Activated T-cell treated with anti-CD3 and anti-CD28 coated beads, Interleukin-2, amount 50 U/mL, for 24 hours (primary cell): ENCODE measurements at places on chromosomes 6 and 20.
A peak's percentile ranks its signal among the peaks of the same experiment; 100 is the strongest.

- no peak for DNase-seq
Observed at GRCh38 chr20:43238833-43239232, 49.1 kb upstream of the PTPRT start.

DNA sequence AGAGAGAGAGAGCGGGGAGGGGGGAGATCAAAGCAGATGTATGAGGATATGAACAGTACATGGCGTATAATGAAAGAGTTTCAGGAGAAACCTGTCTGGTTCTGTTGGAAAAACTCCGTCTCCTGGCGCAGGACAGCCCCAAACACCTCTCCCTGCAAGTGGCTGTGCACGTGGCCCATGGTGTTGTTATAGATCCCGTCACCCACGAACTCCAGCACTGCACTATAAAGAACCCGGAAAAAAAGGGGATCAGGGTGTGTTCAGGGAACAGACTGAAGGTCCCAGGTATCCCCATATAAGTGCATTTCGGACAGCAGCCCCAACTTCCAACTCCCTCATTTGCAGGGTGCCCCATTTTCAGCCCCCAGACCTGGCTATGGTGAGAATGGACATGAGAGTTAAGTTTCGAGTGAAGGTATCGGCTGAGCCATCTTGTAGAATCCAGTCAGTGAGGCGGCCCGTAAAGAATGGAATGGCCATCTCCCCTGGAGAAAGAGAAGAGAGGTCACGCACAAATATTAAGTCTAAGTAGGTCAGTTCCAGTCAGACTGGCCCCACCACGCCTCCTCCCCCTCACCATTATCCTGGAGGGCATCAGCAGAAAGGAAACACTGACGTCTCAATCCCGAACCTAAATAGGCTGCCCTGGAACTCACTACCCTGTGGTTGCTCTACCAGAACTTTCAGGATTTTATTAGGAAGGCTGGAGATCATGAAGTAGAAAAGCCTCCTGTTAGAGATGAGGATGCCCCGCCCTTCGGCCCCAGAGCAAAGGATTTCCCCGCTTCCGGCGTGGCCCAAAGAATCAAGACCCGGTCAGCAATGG is 1.3 kb downstream of the TAP1 start:
- DNase-seq, result no peak

- DNase-seq, result no peak
Observed at GRCh38 chr6:17204533-17204932, 76.6 kb upstream of the RBM24 start.

DNA sequence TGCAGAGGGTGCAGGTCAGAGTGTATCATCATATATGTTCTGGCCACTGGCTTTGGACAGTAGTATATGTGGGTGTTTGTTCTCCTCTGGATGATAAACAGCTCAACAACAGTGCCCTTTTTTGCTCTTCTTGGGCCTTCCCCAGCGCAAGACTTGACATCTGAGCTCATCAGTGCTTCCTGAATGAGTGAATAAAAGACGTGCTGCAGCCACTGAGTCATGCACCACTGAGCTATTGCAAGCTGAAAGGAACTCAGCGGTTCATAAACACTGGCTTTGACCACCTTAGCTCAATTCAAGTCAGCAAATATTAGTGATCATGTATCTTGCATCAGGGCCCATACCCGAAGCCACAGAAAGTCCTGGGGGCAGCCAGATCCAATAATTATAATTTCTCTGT is 105.3 kb upstream of the KCNG1 start:
- DNase-seq, result no peak

- DNase-seq, result peak; percentile 43
Observed at GRCh38 chr6:37822851-37823682, 3.5 kb downstream of the ZFAND3 start.

GRCh38 chr6:130557481-130558112 is 191.8 kb downstream of the TMEM200A start:
- no peak for DNase-seq

DNA sequence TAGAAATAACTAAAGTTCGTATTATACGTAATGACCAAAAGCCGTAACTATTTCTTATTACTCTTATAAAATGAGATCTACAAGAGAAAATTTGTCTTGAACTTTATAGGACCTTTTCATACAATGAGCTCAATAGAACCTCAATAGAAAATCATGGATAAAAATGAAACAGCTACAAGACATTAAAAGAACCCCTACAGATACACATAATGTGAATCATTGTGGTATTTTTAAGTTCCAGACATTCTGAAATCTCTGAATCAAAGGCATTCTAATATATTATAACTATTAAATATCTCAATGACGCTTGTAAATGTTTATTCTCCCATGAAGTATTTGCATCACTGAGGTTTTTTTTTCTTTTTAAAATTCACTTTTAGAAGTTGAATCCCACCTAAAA is 22.2 kb upstream of the POU3F2 start:
- DNase-seq, result no peak

GRCh38 chr6:10771371-10771894 is 23.8 kb downstream of the TMEM14B start:
- no peak for DNase-seq

DNA sequence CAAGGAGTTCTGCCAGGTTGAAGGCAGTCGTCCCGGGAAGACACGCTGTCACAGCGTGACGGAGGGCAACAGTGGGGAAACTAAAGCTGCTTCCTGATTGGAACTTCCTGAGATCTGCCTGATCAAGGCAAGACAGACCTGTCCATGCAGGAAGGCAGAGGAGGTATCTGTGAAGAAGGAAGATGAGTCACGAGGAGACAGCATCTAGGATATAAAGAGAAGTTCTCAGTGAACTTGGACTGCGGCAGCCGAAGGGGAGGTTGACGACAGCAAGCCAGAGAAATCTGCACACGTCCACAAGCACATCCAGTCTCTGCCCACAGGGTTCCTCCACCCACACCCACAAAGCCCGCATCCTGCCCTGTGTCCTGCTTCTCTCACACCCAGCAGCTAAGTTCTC is 38.6 kb downstream of the PREP start:
- DNase-seq, result no peak

DNA sequence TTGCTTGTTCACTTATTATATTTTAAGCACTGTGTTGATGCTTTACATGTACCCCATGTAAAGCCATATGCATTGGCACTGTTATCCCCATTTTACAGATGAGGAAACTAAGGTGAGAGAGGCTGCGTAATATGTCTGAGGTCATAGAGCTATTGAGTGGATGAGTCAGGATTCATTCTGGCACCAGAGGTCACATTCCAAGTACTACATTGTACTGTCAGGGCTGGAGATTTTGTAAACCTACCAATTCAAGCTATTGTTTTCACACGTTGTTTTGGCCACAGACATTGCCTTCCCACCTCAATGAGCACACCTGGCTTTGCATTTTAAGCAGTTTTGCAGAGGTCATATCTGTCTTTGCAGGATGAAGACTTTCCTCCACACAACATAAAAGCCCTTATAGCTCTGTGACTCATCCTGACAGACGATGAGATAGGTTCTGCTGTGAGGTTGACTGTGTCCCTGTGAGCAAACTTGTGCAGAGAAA is 33.2 kb downstream of the ANKS1A start:
- DNase-seq, result no peak

- DNase-seq, result no peak
Observed at GRCh38 chr6:55994531-55994930, 119.1 kb upstream of the BMP5 start.

DNA sequence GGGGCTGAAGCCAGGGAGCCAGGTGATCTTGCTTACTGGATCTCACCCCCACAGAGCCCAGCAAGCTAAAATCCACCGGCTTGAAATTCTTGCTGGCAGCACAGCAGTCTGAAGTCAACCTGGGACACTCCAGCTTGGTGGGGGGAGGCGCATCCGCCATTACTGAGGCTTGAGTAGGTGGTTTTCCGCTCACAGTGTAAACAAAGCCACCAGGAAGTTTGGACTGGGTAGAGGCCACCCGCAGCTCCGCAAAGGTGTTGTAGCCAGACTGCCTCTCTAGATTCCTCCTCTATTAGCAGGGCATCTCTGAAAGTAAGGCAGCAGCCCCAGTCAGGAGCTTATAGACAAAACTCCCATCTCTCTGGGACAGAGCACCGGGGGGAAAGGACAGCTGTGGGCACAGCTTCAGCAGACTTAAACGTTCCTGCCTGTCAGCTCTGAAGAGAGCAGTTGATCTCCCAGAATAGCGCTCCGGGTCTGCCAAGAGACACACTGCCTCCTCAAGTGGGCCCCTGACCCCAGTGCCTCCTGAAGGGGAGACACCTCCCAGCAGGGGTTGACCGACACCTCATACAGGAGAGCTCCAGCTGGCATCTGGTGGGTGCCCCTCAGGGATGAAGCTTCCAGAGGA is 206.3 kb upstream of the KHDRBS2 start:
- no peak for DNase-seq

DNA sequence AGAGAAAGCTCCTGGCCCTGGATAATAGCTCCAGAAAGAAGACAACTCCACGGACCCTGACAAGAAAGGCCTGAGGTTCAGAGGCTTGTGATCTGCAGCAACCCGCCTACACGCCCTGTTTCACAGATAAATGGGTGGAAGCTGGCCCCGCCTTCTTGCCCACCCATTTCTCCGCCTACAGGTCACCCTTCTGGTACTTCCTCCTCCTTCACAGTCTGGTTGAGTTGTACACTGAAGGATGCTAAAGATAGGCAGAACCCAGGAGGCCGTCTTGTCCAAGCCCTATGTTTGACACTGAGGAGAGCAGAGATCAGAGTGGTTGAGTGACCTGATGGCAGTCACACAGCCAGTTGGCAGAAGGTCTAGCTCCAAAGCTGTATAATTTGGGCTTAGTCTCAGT is 34.2 kb upstream of the MDGA1 start:
- DNase-seq, result peak; percentile 72

GRCh38 chr6:53347921-53348370 is 804 bp downstream of the ELOVL5 start:
- DNase-seq, result peak; percentile 66

DNA sequence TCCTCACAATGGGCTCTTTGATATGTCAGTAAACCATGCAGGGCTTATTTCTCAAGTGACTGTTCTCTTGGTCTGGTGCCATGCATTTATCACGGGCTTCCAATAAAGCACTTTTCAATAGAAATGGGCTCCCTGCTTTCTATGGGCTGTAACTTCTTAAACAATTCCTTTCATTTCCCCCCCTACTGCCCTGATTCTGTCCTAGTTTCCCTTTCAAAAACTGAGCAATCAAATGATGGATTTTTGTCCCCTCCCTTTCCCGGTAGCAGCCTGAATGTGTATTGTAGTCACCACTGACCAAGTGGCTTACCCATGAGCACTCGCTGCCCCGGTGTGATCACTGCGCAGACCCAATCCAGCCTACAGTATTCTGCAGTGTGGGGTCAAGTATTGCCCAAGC is 13.9 kb downstream of the RPS10 start:
- DNase-seq, result no peak

DNA sequence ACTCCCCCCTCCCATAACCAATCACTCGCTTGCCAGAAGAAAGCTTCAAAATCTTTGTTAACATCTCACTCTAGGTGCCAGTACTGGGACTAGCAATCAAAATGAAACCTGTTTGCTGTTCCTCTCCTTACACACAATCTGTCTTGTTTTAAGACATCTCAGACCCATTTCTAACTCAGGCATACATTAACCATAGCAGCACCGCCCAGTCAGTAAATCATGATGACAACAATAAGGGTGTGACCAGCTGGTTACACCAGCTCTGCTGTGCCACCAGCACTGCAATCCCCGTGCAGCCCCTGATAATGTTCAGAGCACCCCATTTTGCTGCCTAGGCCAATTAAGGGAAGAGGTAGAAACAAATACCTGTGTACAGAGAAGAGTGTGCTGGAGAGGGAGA is 185.2 kb upstream of the TAB2 start:
- no peak for DNase-seq

DNA sequence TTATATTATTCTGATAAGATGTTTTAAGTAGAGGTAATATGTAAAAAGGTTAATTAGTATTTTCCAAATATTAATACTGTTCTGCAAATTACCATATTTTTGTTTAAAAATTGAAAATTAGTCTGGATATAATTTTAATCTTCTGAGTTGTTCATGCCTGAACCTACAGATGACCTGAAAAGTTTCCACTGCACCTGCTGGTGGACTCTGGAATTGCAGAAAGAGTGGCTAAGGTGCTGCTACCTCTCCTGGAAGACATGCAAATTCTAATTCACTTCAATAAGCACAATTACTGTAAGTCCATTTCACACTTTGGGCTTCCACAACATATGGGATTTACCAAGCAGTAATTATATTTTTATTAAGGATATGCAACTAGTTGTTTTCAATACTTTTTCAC is 77.7 kb upstream of the OLIG3 start:
- peak; percentile 68 for DNase-seq

DNA sequence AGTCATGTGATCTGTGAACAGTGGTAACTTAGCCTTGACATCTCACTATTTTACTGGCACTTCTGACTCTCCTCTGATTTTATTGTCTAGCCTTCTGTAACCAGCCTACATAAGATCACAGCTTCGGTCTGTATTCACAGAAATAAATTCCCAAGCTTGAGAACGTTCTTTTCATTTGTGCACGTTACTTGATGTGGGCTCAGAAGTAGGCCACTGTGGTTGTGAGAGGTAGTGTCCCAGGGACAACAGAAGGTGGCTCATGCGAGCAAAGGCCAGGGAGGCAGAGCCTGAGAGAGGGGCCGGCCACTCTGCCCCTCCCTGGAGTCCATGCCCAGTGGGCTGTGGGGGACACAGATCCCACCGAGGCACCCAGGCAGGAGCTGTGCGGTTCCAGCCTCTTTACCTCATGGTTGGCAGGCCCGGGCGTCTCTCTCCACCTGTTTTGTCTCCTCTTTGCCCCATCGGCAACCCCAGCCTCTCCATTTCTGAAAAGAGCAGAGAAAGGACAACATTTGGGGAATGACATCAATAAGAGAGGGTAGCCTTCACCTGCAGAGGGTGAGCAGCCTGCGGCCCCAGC is 207.5 kb upstream of the CST7 start:
- no peak for DNase-seq

GRCh38 chr20:34322267-34323105 is 19.3 kb upstream of the AHCY start:
- DNase-seq, result no peak

- no peak for DNase-seq
Observed at GRCh38 chr6:5080574-5080973, 4.6 kb upstream of the PPP1R3G start.

GRCh38 chr20:50385733-50386640 is 124.2 kb upstream of the PTPN1 start:
- peak; percentile 64 for DNase-seq

- no peak for DNase-seq
Observed at GRCh38 chr6:57221191-57221935, 744 bp downstream of the RAB23 start.

- no peak for DNase-seq
Observed at GRCh38 chr6:104689551-104690205, 170.0 kb downstream of the HACE1 start.

- DNase-seq, result no peak
Observed at GRCh38 chr20:56730003-56730402, 100.9 kb downstream of the TFAP2C start.

DNA sequence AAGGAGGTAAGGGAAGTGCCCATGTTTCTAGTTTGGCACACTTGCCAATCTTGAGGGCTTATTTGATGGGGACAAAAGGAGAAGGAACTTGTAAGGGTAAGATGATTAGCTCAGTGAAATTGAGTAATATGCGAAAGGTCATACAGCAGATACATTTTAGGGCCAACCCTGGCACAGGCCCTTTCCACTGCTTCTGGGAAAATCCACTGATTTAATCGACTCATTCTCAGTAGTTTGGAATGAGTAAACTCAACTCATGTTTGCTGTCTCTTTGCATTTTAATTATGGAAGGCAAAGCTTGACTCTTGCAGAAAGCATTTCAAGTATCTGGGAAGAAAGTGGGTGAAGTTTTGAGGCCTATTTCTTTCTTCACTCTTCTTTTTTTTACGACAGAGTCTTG is 20.0 kb downstream of the PHF20 start:
- no peak for DNase-seq
